Upper lobe of right lung (tissue), 1 donor: ENCODE measurements at places on chromosomes 3 and 15. TPM values are rescaled to one million over a fixed set of nuclear protein-coding genes. Genes with fewer than 3 reads are reported as not detected.

- H3K36me3 ChIP-seq, result peaks cover 5% of the 10 kb centered on the region
- no peaks in the 10 kb centered on the region for H3K27me3 ChIP-seq
- no peak for DNase-seq
Measured at GRCh38 chr3:171676601-171677175, 133.6 kb downstream of the PLD1 start.

The IMPG2 gene
- total RNA-seq, result 0.29 TPM

- no peaks in the 10 kb centered on the region for H3K36me3 ChIP-seq
- H3K4me3 ChIP-seq, result no peak overlapping the region
- no peak for DNase-seq
- no peak overlapping the region for H3K27ac ChIP-seq
- peaks cover 4% of the 10 kb centered on the region for H3K4me1 ChIP-seq
Measured at GRCh38 chr3:171444001-171444690, 16.1 kb downstream of the TNIK start.

DNA sequence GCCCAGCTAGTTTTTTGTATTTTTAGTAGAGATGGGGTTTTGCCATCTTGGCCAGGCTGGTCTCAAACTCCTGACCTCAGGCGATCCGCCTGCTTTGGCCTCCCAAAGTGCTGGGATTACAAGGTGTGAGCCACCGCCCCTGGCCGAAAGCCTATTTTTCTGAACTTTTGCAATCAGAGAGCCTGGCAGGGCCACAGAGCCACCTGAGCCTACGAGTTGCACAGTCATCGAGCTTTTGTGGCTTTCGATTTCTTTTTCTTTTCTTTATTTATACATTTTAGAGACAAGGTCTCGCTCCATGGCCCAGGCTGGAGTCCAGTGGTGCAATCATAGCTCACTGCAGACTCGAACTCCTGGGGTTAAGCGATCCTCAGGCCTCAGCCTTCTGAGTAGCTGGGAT, 140.4 kb downstream of the NSMCE3 start:
- H3K4me1 ChIP-seq, result no peaks in the 10 kb centered on the region
- H3K27me3 ChIP-seq, result no peaks in the 10 kb centered on the region
- H3K4me3 ChIP-seq, result no peak overlapping the region
- H3K36me3 ChIP-seq, result no peaks in the 10 kb centered on the region
- DNase-seq, result peak; percentile 30

The AHSG gene
- not detected for total RNA-seq

- H3K4me3 ChIP-seq, result no peak overlapping the region
- no peaks in the 10 kb centered on the region for H3K4me1 ChIP-seq
- no peak for DNase-seq
- H3K36me3 ChIP-seq, result no peaks in the 10 kb centered on the region
Measured at GRCh38 chr3:52792961-52793695, 1.5 kb upstream of the ITIH3 start.

The SPESP1 gene
- total RNA-seq, result 1.2 TPM

DNA sequence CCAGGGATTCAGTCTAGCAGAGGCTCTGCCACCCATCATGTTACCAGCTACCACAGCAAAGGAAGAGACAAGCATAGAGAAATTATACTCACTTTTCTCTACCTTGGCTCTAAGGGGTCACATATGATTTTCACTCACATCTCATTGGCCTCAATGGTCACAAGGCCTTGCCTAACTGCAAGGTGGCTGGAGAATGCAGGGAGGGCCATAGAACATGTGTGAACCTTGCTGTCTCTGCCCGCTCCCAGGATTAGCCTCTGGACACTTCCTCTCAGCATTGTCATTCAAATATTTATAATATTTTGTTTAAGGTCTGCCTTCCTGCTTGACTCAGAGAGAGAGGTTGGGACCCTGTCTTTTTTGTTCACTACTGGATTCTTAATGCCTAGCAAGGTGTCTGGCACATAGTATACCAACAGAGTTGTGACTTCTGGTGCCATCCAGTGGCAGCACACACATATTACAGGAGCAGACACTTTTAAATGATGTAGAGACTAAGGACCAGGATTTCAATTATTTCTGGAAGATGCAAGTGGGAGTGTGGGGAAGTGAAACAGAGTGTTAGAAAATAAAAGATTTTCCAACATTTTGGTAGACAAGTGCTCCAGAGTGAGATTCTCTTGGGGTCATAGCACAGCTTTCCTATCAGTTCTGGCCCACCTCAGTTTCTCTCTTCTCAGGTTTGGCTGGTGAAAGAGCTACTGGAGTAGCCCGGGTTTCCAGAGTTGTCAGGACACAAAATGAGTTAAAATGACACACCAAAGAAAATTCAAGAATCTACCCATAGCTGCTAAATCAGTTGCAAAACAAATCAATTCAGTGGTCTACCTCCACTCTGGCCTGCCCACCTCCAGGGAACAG, 119.0 kb upstream of the RASGRP1 start:
- no peak overlapping the region for H3K27ac ChIP-seq
- no peak for DNase-seq
- no peaks in the 10 kb centered on the region for H3K4me1 ChIP-seq
- H3K36me3 ChIP-seq, result no peaks in the 10 kb centered on the region
- no peak overlapping the region for H3K4me3 ChIP-seq

DNA sequence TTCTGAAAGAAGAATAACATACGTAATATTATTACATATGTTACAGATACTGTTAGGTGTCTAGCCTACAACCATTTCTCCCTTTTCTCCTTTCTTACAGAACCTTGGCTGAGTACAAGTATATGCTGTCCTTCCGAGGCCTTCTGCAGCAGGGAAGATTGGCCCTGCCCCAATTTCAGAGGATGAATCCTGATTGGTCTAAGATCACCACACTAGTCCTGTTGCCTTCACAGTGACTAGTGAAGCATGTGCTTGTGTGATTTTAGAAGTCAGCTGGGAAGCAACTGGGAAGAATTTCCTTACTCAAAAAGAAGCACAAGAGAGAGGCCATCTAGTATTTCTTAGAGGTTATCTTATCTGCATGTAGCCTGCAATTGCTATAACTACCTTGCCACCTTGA, 30.6 kb upstream of the MECOM start:
- H3K27me3 ChIP-seq, result no peaks in the 10 kb centered on the region
- DNase-seq, result no peak
- no peak overlapping the region for H3K27ac ChIP-seq
- no peak overlapping the region for H3K4me3 ChIP-seq

DNA sequence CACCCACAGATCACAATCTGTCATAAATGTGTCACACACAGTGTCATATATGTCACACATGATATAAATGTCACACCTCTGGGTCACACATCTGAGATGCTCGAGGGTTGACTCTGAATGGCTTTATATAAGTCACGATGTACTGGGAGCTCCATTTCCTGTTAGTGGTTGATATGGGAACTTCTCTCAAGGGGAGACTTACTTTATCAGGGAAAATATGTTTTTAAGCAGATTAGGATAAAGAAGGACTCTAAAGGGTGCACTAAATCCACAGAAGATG, 83.9 kb upstream of the MEF2A start:
- no peak overlapping the region for H3K27ac ChIP-seq
- H3K4me1 ChIP-seq, result peaks cover 30% of the 10 kb centered on the region
- H3K36me3 ChIP-seq, result no peaks in the 10 kb centered on the region
- DNase-seq, result no peak
- no peak overlapping the region for H3K4me3 ChIP-seq

GRCh38 chr3:139780593-139780992, 102.8 kb upstream of the NMNAT3 start:
- no peaks in the 10 kb centered on the region for H3K36me3 ChIP-seq
- no peak for DNase-seq
- no peaks in the 10 kb centered on the region for H3K27me3 ChIP-seq
- H3K27ac ChIP-seq, result no peak overlapping the region
- H3K4me3 ChIP-seq, result no peak overlapping the region
- H3K4me1 ChIP-seq, result no peaks in the 10 kb centered on the region

DNA sequence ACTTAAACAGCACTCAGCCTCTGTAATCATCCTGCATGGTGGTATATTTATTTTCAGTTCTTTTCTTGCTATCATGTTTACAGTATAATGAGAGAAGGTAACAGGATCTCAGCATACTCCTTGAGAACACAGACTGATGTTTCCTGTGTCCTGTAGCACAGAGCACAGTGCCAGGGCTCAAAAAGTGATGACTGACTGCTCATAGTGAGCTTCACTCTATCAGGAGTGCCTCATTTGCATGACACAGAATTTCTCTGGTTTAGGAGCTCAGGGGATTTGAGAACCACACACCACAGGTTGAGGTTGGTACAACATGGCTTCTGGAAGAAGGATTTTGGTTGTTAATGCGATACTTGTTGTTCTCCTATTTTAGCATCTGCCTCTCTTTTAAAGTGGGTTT, 68.5 kb upstream of the SLC2A2 start:
- H3K4me1 ChIP-seq, result no peaks in the 10 kb centered on the region
- no peak for DNase-seq
- H3K27ac ChIP-seq, result no peak overlapping the region
- H3K4me3 ChIP-seq, result no peak overlapping the region
- no peaks in the 10 kb centered on the region for H3K27me3 ChIP-seq

DNA sequence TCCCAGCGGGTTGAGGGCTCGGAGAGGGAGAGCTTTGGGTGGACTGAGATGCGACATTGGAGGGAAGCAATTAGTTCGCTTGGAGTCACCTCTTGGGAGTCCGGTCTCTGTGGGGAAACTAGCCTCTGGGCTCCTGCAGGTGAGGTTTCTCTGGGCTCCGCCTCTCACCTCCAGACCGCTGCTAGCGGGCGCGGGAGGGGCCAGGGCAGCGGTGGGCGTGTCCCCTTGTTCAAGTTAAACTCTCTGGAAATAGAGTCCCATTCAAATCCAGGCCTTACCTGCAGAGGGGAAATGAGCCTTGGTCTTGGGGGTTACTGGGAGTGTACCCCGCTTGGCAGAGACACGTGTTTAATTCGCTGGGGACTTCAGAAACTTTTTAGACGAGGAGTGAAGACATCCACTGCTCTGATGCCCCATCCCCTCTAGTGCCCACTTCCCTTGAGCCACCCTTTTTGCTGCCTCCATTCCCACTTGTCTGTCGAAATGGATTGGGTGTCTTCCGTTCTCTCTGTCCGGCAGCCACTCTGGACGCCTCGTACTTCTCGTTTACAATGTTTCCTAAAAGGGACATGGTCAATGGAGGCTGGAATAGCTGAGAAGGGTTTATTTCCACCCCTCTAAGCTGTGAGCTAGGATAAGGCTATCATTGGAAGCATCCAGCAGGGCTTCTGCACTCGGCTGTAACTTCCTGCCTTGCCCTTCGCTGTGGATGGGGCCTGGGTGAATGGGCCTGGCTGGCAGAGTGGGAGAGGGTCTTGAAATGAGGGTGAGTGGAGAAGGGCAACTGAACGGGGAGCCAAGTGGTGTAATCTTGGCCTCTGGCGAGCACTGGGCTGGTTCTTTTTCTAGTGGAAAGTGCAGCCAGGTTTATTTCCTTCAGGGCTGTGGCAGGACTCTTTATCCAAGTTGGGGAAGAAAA, 1.1 kb downstream of the MITF start:
- H3K4me3 ChIP-seq, result peak overlapping the region; percentile 78
- H3K27ac ChIP-seq, result peak overlapping the region; percentile 83

DNA sequence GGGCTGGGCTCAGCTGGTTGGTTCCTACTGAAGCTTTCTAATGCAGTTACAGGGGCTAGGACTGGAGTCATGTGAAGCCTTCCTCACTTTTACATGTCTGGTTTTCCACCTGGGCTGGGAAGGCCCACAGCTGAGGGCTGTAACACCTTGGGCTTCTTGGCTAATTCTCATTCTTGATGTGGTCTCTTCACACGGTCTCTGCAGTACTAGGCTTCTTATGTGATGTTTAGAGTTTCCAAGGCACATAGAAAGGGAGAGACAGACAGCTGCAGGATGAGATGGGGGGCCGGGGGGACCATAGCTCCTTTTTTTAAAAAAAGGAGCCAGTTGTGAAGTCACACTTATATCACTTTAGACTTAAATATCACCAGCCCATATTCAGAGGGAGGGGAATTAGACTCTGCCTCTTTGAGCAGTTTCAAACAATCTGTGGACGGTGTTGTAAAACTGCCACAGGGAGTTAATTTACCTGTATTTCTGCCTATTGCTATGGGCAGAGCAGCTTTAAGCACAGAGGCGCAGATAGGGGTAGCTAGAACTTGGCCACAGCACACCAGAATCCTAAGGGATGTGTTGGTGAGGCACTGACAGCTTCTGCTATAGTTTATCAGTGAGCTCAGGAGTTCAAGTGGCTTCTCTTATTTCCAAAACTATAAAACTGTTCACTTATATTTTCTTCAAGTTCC, 46.7 kb downstream of the NKIRAS1 start:
- no peak overlapping the region for H3K4me3 ChIP-seq
- no peak overlapping the region for H3K27ac ChIP-seq
- DNase-seq, result no peak
- no peaks in the 10 kb centered on the region for H3K36me3 ChIP-seq

The UTS2B gene
- total RNA-seq, result 0.75 TPM

The NOX5 gene
- 0.14 TPM for total RNA-seq

The MOBP gene
- total RNA-seq, result not detected

The ANKRD63 gene
- total RNA-seq, result not detected

- H3K27ac ChIP-seq, result no peak overlapping the region
- no peak overlapping the region for H3K4me3 ChIP-seq
- H3K36me3 ChIP-seq, result peaks cover 83% of the 10 kb centered on the region
- no peaks in the 10 kb centered on the region for H3K4me1 ChIP-seq
- no peak for DNase-seq
Measured at GRCh38 chr15:22919171-22919570, 61.0 kb downstream of the CYFIP1 start.

The GABRR3 gene
- not detected for total RNA-seq

The IGSF10 gene
- 32.4 TPM for total RNA-seq

DNA sequence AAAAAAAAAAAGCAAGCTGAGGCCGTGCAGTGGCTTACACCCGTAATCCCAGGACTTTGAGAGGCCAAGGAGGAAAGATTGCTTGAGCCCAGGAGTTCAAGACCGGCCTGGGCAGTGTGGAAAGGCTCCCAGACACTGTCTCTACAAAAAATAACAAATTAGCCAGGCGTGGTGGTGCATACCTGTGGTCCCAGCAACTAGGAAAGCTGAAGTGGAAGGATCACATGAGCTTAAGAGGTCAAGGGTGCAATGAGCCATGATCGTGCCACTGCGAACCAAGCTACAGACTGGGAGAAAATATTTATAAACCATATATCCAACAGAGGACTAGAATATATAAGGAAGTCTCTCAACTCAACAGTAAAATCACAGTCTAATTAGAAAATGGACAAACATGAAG, 10.0 kb downstream of the KLHDC8B start:
- DNase-seq, result no peak
- no peak overlapping the region for H3K27ac ChIP-seq
- no peak overlapping the region for H3K4me3 ChIP-seq

GRCh38 chr3:82496890-82497560, 735.6 kb upstream of the GBE1 start:
- H3K4me3 ChIP-seq, result no peak overlapping the region
- no peaks in the 10 kb centered on the region for H3K4me1 ChIP-seq
- no peaks in the 10 kb centered on the region for H3K27me3 ChIP-seq
- DNase-seq, result no peak

DNA sequence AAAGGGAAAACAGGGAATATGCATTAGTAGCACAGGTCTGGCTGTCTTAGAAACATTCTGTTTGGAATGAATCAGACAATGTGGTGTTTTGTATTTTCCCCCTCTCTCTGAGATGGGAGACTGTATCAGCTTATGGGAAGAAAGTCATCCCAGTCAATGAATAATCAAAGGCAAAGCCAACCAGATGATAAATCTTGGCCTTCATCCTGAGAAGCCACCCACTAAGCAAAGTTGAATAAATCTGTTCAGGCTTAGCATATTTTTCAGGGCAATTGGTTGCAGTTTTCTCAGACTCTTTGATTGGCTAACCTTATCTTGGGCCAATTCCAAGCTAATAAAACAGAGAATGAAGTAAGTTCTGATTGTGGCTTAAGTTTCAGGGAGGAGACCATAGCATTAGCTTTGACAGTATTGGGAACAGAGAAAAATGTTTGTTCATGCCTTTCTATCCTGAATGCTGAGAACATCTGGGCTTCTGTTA, 63.6 kb upstream of the ARL8B start:
- H3K27ac ChIP-seq, result no peak overlapping the region
- H3K36me3 ChIP-seq, result no peaks in the 10 kb centered on the region
- no peak overlapping the region for H3K4me3 ChIP-seq
